ENCODE measurements at places on chromosomes 12 and 14.

- DNase-seq, result no peak
Measured at GRCh38 chr12:91185421-91185820, 2.8 kb upstream of the DCN start.

DNA sequence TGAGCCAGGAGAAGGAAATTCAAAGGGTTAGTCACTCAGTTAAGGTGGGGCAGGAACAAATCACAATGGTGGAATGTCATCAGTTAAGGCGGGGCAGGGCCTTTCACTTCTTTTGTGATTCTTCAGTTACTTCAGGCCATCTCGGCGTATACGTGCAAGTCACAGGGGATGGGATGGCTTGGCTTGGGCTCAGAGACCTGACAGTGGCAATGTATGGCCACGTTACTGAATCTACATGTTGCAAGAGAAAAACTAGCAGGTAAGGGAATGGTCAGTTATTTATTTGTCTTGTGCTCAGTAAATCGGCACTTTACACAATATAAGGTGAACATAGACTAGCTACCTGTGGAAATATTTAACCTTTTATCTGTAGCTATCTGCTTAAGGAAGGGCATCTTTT is 11.9 kb downstream of the SLCO1B3 start:
- no peak for DNase-seq

DNA sequence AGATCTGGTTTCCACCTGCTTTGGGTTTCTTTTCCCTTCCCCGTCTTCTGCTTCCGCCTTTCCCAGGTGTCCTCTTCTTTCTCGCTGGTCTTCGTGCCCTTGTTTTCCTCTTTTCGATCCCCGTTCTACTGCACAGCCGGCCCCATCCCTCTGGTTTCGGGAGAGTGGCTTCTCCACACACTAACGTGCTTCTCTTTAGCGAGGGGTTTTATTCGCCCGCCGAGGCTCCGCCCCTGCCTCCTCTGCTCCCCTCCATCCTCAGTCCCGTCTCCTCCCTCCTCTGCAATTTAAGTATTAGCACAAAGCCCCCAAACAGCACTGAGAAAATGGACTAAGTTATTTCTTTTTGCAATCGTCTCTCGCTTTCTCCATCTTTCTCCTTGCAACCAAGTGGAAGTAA is at the start of gene SLC7A8:
TSS of gene SLC7A8 (minus strand) at position 182 of the 400 bp plus-strand sequence. CDS start 746 bp downstream, outside the sequence.
- peak; percentile 8 for DNase-seq

DNA sequence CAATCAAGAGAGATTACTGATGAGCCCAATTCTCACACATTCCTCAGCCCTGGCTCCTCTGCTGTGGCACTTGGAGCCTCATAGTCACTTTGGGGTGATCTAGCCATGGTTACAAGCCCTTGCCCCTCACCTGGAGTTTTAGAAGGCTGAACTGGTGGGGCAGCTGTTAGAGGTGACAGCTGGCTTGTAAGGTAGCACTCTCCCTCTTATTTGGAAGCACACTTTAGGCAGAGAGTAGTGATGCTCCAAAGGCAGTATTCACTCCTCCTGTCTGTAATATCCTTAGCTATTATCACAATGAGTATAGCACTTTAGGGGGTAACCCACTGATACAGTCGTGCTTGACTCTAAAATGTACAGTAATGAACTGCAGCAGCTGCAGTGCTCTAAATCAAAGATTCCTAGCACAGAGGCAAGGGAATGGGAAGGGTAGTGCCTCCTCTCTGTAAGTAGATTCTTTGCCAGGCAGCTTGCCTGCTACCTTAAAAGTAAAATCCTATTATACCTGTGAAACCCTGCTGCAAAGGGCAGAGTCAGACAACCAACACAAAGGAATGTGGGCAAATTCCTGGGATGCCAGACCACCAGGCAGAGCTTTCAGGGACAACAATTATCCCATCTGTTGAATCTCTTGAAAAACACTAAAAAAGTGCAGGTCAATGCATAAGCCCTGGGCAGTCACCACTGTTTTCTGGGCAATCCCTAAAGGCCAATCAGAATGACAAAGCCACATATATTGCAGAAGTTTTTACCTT is 336.3 kb downstream of the NOVA1 start:
- DNase-seq, result no peak

- DNase-seq, result no peak
Measured at GRCh38 chr12:115873451-115874082, 403.9 kb downstream of the MED13L start.

- DNase-seq, result no peak
Measured at GRCh38 chr12:12483438-12483837, 79.2 kb downstream of the DUSP16 start.

DNA sequence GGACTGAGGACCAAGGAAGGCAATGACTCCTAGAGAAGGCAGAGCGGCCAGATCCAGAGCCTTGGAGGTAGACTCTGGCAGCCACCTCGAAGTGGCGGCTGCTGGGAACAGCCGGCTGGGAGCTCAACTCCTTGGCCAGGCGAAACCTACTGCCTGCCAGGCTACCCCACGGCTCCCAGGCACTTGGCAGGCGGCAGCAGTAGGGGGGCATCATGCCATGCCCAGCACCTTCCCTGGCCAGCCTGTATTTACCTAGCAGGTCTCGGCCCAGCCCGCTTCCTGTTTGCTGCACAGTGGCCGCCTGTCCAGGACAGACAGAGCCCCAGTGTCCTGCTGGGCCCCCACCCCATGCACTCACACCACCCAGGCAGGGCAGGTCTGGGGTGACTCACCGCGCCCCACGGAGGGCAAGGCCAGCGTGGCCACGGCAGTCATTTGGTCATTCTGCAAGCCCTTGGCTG is 10.2 kb downstream of the TRPV4 start:
- DNase-seq, result no peak

GRCh38 chr14:60221457-60221856 is 27.6 kb upstream of the PPM1A start:
- no peak for DNase-seq
